Lung microvascular endothelial cell (primary cell): ENCODE measurements at places on chromosomes 5 and 9. TPM values are rescaled to one million over a fixed set of nuclear protein-coding genes. Genes with fewer than 3 reads are reported as not detected.

PGM5 gene
- 27.5 and 295 TPM in 2 replicates for total RNA-seq

BRD9 gene
- total RNA-seq: 25.9 and 31.2 TPM in 2 replicates

- no peak for DNase-seq
These were observed 12.9 kb downstream of the GLDC start for GRCh38 chr9:6632516-6633183.

- no peak for DNase-seq
These were observed 56.1 kb upstream of the HSPA9 start for GRCh38 chr5:138631096-138631928.

DNA sequence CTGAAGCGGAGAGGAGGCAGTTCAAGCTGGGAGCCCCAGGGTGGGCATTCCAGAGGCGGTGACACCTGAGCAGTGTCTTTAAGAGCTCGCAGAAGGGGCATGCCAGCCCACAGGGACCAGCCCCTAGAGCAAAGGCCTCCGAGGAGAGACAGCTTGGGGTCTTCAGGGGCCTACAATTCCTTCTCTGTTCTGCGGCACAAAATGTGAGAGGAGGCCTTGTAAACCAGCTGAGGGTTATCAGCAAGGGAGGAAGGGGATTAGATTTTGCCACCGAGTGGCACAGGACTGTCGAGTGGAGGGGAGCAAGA, 505 bp upstream of the SIGMAR1 start:
- no peak for DNase-seq

DNA sequence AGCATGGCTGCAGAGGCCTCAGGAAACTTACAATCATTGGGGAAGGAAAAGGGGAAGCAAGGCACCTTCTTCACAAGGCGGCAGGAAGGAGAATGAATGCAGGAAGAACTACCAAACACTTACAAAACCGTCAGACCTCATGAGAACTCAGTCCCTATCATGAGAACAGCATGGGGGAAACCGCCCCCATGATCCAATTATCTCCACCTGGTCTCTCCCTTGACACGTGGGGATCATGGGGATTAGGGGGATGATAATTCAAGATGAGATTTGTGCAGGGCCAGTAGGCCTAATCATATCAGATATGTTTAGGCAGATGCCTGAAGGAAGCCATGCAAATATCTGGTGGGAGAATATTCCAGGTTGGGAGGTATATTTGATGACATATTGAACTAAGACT, 1176.4 kb upstream of the CDH18 start:
- DNase-seq: no peak

PLPPR1 gene
- under 0.01 TPM in 1 of 2 replicates, not detected in the other for total RNA-seq

DNA sequence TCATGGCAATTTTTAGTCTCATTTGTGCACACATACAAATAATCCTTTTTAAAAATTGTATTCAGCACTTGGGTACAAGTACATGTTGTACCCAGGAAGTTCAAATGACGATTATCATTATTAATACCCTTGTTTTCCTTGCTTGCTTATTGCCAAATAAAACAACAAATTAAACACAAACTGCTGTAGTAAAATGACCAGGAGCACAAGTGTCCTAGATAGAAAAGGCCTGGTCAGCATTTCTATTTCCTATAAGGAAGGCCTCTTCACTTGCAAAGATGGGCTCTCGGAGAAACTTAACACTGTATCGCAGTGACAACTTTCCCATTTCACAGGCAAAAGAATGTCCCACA, 34.7 kb upstream of the PLPP1 start:
- DNase-seq: no peak

DNA sequence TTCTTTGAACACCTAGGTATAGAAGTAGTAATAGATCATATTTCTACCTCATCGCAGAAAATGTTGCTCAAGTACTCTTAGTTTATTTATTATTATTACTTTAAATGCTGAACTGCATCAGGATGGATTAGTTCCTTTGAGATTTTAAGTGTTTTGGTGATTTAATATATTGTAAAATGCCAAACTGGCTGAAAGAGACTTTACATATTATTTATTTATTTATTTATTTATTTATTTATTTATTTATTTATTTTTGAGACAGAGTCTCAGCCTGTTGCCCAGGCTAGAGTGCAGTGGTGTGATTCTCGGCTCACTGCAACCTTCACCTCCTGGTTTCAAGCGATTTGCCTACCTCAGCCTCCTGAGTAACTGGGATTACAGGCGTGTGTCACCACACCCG, 42.3 kb downstream of the LMNB1 start:
- DNase-seq: no peak

GRCh38 chr9:106753155-106753671, 109.8 kb upstream of the ZNF462 start:
- no peak for DNase-seq

NPR3 gene
- total RNA-seq: under 0.01 and 0.22 TPM in 2 replicates

DNA sequence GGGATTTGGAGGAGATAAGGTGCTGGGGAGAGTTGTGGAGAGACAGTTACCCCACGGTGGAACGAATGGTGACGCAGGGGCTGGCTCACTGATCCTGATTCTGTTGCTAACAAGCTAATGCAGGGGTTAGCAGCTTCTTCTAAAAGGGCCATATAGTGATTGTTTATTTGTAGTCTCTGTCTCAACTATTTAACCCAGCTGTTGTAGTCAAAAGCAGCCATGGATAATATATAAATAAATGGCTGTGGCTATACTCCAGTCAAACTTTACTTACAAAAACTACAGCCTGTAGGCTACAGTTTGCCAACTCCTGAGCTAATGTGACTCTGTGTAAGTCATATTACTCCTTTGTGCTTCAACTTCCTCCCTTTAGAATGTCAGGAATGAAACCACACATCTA, 21.8 kb downstream of the STOM start:
- no peak for DNase-seq

DNA sequence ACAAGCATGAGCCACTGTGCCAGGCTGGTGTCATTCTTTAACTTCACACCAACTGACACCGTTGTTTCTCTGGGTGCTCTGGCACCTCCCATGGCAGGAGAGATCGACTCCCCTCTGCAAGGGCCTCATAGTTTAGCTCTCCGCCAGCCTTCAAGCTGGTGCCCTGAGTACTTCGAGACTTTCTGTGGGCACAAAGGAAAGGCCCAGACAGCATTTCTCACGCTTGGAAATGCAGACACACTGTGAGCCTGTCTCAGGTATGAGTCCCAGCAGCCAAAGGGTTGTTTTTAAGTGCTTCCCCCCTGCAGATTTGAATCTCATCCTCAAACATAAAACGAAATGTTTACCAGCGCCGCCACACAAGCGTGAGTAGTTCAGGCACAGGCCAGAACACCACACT, 11.1 kb upstream of the TCF7 start:
- no peak for DNase-seq

DNA sequence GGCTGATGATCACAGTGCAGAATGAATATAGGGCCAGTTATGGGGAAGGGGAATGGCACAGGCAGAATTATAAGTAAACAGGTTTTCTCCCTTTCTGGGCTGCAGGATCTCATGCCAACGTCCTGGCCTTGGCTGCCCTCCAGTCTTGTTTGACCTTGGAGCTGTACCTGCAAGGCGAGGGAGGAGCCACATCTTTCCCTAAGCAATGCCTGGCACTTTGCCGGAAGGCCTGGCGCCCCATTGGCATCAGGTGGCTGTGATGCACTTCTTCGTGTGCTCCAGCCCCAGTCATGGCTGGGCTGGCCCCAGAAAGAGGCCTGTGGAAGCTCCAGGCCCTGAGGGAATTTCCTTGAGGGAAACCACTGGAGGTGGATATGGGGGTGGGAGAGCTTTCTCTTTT, 16.7 kb upstream of the IQGAP2 start:
- DNase-seq: no peak

LTC4S gene
- 0.44 and 0.79 TPM in 2 replicates for total RNA-seq

PCDHGA1 gene
- 0.40 and 0.44 TPM in 2 replicates for total RNA-seq

FOXD4 gene
- under 0.01 and 0.20 TPM in 2 replicates for total RNA-seq

STARD4 gene
- 37.9 and 42.5 TPM in 2 replicates for total RNA-seq

ADAMTS19 gene
- total RNA-seq: not detected in 2 replicates

IL17B gene
- total RNA-seq: not detected in 2 replicates

GRCh38 chr5:32618962-32619361, 33.6 kb downstream of the SUB1 start:
- DNase-seq: no peak

GRCh38 chr5:112294126-112294525, 125.0 kb downstream of the EPB41L4A start:
- DNase-seq: no peak

SLC6A18 gene
- total RNA-seq: not detected in 2 replicates

KCNV2 gene
- total RNA-seq: not detected in 2 replicates

- no peak for DNase-seq
These were observed 265.0 kb downstream of the ZNF608 start for GRCh38 chr5:124481419-124481818.

GRCh38 chr5:172766287-172767108, 4.5 kb downstream of the DUSP1 start:
- DNase-seq: peak; percentile 97

GRCh38 chr5:170301981-170302652, 4.5 kb upstream of the LCP2 start:
- no peak for DNase-seq

- no peak for DNase-seq
These were observed 132.9 kb downstream of the SREK1 start for GRCh38 chr5:66276986-66277385.

OMD gene
- not detected in 2 replicates for total RNA-seq

LCN2 gene
- total RNA-seq: not detected in 2 replicates

MYMK gene
- not detected in 2 replicates for total RNA-seq

DNA sequence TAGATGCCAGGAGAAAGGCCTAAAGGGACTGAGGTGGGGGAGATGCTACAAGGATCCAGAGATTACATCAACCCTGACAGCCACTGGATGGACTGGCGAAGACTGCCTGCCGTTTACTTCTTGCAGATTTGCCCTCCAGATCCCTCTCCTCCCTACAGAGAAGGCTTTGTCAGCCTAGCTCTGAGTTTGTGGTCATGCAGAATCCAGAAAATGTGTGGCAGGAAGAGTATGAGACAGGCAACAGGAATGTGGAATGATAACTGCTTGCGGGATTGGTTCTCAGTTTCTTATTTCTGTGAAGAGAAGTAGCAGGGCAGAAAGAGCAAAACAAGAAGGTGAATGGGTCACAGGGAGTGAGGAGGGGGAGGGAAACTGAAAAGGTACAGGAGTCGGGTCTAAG, 129.6 kb downstream of the TLE1 start:
- DNase-seq: peak; percentile 76

FSD1L gene
- 1.2 and 1.3 TPM in 2 replicates for total RNA-seq

DNA sequence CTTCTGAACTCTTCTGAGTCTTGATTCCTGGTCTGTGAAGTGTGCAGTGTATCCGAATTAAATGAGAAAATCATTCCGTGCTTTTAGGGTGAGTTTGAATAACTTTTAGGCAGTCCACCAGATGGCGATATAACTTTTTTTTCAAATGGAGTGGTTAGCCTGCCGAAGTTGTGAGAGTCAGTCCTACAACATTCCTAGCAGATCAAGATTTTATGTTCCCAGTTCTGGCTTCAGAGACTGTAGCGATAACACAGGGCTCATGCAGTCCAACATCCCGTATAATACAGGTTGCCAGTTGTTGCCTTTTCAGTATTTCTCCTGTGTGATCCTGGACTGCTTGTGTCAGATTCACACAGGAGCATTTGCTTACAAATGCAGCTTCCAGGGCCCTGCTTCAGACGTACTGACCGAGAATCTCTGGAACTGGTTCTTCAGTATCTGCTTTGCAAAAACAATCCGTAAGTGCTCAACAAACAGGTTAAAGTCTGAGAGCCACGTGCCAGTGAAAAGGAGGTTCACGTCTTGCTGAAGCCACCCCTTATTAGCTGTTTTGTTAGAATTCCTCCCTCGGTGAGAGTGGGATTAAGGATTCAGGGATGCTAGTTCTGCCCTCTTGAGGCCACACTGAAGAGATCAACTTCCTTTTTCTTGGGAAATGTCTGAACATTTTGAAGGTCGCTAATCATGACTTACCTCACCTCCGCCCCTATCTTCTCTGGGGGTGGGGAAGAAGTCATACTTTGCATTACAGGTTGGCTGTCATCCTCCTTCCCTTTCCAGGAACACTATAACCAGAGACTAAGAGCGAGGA, 22.8 kb downstream of the SMIM3 start:
- peak; percentile 80 for DNase-seq

DNA sequence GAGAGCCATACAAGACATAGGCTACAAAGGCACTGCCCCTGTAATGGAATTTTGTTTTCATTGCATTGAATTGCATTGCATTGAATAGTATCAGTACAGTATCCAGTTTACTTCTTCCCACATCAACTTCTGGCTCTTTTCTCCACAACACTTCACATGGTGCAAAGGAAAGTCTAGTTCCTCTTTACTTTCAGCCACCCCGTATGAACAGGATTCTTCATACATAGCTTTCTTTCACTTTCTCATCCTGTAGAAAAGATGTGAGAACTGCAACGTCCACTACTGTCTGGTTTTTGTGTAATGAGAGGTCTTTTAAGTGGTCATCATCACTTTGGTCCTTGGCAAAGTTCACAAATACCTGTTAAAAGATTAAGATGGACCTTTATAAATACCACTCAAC, 20.2 kb downstream of the NIPSNAP3B start:
- DNase-seq: no peak

INSL4 gene
- total RNA-seq: not detected in 2 replicates
